T-helper 2 cell treated with Interferon-gamma antibody and Interleukin-4, amounts not matched to agents 5 μg/mL and 100 μg/mL, for 36 hours (primary cell): ENCODE measurements at places on chromosomes 7 and 10.
A peak's percentile ranks its signal among the peaks of the same experiment; 100 is the strongest.

DNA sequence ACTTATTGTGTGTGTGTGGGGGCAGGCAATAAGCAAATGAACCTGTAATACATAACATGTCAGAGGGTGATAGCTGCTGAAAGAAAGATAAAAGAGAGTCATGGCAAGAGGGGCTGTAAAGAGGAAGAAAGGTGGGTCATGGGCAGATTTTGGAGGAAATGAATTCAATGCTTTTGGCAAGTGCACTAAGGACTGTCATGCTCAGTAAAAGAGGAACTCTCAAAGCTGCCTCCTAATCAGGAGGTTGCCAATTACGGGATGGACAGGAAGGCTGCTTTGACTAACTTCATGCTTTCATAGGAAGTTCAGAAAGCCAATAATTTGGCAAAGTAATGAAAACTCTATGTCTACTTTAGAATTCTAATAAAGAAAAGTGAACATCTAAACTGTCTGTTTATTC is 401.2 kb downstream of the SH2D4B start:
- no peak overlapping the region for H3K4me3 ChIP-seq
- no peak for DNase-seq
- no peak overlapping the region for H3K27ac ChIP-seq
- no peaks in the 10 kb centered on the region for H3K36me3 ChIP-seq

DNA sequence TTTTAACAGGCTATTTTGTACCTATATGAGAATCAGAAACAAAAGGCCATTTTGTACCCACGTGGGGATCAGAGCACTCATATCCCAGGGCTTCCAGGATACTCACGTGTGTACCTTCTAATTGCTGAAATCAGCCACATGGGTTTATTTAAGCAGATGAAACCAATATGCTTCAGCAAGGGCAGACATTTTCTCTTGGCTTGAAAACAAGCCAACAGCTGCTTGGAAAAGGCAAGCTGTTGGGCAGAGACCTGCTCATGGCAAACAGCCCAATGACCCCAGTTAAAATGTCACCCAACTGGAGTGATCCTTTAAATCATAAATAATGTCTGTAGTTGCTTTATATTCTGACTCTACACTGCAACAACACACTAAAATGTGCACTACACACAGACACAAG is 26.5 kb upstream of the TOMM7 start:
- peaks cover 7% of the 10 kb centered on the region for H3K27me3 ChIP-seq
- H3K4me3 ChIP-seq = no peak overlapping the region
- no peaks in the 10 kb centered on the region for H3K36me3 ChIP-seq
- peaks cover 3% of the 10 kb centered on the region for H3K4me1 ChIP-seq

DNA sequence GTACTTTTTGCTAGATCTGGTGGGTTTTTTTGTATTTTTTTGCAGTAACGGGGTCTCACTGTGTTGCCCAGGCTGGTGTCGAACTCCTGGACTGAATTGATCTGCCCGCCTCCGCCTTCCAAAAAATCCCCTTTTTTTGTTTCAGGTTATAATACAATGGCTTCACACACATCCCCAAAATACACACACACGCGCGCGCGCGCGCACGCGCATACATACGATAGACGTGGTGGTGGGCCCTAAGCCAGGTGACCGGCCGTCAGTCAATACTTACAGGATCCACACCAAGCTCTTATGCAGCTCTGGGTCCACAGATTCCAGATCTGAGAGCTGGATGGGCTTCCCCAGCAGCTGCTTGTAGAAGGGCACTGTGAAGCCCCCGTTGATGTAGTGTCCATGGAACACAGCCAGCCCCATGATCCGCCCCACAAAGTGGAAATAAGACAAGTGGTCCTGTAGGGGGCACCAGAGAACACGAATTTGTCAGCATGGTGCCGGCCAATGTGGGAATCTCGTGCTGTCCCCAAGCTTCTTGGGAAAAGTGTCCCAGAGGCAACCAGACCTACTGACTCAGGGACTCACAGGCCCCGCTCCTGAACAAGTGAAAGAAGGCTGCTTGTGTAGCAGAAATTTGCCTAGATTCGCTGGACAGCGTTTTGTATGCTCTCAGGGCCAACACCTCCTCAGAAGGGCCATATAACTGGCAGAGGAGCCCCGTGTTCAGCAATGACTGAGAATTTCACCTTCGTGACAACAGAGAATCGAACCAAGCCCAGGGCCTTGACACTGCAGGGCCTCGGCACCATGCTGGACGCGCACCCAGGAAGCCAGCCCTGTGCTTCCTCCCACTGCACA is 103.6 kb downstream of the SMURF1 start:
- H3K4me3 ChIP-seq = no peak overlapping the region
- peak; percentile 21 for DNase-seq
- H3K36me3 ChIP-seq = peaks cover 60% of the 10 kb centered on the region

DNA sequence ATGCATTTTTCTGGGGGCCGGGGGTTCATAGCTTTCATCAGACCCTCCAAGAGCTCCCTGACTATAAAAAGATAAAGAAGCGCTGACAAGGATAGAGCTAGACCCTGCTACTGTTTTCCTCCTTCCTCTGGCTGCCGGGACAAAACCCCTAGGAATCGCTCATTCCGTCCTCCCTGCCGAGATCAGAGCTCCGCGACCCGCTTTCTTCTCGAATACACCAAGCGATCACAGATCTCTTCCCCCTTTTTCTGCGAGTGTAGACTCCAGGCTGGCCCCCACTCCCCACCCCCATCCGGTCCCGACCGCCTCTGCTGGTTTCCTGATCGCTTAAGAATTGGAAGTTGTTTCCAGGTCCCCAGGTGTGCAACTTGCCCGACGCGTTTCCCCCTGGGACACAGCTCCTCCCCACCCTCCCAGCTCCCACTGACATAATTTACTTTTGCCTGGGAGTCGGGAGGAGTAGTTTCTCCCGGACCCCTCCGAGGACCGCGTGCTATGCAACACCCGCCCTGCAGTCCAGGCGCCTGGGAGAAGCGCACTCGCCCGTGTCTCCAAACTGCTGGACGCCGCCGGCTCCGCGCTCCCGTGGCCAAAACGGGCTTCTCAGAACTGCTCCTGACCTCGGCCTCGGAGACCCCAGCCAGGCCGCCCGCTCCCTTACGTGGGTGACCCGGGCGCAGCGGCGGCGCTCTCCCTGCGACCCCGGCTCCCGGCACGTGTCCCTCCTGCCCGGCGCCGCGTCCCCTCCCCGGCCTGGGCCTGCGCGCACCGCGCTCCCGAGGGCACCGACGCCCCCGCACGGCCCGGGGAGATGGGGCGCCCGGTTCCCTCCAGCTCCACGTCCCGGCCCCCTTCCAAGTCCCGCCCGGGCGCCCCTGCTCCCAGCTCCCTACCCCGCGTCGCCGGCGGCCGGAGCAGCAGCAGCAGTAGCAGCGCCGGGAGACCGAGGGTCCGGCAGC is 552 bp downstream of the IL15RA start:
- peaks cover 29% of the 10 kb centered on the region for H3K4me1 ChIP-seq
- H3K27ac ChIP-seq = peak overlapping the region; percentile 94
- H3K36me3 ChIP-seq = peaks cover 10% of the 10 kb centered on the region
- DNase-seq = peak; percentile 34
- peaks cover 11% of the 10 kb centered on the region for H3K27me3 ChIP-seq

DNA sequence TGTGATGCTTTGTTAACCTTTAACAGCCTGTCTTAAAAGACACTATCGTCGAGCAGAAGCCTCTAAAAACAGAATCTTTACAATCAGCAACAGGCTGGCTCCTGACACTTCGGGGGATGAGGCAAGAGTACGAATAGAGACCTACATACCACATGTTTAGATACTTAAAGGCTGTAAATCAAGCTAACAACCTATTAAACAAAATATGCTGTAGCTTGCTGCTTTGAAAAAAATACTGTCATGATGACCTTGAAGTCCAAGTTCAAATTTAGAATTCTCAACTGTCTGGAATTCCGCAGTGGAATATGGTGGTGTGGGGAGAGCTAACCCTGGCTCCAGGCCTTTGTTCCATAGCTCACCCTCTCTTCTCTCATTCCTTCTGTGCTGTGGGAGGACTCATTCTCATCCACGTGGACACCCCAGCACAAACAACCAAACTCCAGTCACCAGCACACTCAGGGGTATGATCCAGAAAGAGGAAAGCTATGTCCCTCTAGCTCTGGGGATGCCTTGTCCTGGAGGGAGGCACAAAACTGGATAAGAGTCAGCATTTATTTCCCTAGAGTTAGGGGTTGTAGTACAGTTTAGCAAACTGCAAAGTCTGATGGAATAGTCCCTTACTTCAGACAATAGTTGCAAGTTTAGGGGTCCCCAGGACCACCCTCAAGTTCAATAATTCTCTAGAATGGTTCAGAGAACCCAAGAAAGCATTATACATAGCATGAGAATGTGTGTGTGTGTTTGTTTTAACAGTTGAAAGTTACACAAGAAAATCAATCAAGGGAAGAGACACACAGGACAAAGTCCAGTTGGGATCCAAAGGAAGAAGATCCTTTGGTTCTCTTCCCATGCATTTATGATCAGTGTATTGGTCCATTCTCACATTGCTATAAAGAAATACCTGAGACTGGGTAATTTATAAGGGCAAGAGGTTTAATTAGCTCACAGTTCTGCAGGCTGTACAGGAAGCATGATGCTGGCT is 196.1 kb upstream of the SVIL start:
- DNase-seq = no peak
- H3K36me3 ChIP-seq = no peaks in the 10 kb centered on the region
- H3K4me3 ChIP-seq = no peak overlapping the region
- peaks cover 2% of the 10 kb centered on the region for H3K4me1 ChIP-seq
- H3K27me3 ChIP-seq = peaks cover 8% of the 10 kb centered on the region

GRCh38 chr10:109327266-109327665 is 596.0 kb downstream of the XPNPEP1 start:
- no peak overlapping the region for H3K4me3 ChIP-seq
- no peaks in the 10 kb centered on the region for H3K36me3 ChIP-seq
- H3K27ac ChIP-seq = no peak overlapping the region

- H3K4me3 ChIP-seq = no peak overlapping the region
- DNase-seq = no peak
- H3K36me3 ChIP-seq = peaks cover 27% of the 10 kb centered on the region
- H3K27ac ChIP-seq = peak overlapping the region; percentile 63
- peaks cover 8% of the 10 kb centered on the region for H3K4me1 ChIP-seq
- no peaks in the 10 kb centered on the region for H3K27me3 ChIP-seq
Observed at GRCh38 chr7:155722118-155722517, 77.7 kb downstream of the RBM33 start.

DNA sequence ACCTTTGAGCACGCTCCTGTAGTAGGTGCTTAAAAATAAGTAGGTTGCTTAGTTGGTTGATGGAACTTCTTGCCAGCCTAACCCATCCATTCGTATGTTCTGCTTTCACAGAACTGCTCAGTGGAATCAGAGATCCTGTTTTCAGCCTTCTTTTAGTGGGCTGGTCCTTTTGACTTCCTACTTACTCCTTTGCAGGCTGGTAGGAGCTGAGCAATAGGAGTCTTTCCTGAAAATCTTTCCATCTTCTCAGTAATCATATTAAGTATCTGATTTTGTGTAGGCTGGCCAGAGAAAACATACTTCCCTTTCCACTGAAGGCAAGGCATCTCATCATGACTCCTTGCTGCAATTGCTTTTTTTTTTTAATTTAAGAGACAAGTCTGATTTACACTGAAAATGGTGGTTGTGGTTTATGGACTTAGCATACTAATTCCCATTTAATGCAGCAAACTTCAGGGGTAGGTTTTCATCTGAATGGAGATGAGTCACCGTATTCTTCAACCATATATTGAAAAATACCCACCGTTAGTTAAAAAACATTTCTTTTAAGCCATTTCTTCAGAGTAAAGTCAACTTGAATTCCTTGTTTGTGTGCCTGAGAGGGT is 208.0 kb downstream of the ZNF365 start:
- H3K27ac ChIP-seq = no peak overlapping the region
- DNase-seq = no peak
- H3K4me3 ChIP-seq = no peak overlapping the region
- H3K4me1 ChIP-seq = no peaks in the 10 kb centered on the region

DNA sequence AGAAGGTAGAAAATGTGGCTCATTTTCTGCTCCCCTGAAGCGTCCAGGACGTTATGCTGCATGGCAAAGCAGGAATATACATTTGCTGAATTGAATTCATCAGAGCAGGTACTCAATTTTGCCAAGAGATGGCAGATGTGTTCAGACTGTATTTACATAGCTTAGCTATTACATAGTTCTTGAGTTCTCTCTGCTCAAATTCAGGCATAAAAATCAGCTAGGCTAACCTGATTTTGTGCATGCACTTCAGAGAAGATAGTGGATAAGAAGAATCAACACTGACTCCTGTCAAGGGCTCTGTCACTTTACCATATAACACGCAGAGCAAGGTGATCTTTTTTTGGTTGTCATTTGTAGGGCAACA is 209.2 kb upstream of the FAM3C start:
- DNase-seq = no peak
- no peak overlapping the region for H3K27ac ChIP-seq
- H3K4me3 ChIP-seq = no peak overlapping the region
- no peaks in the 10 kb centered on the region for H3K4me1 ChIP-seq
- no peaks in the 10 kb centered on the region for H3K36me3 ChIP-seq

- peaks cover 5% of the 10 kb centered on the region for H3K4me1 ChIP-seq
- no peak for DNase-seq
- no peaks in the 10 kb centered on the region for H3K27me3 ChIP-seq
- no peak overlapping the region for H3K4me3 ChIP-seq
- H3K36me3 ChIP-seq = no peaks in the 10 kb centered on the region
Observed at GRCh38 chr10:68871105-68871711, 29.9 kb upstream of the DDX50 start.

GRCh38 chr7:127844707-127845331 is 186.4 kb downstream of the LRRC4 start:
- no peak overlapping the region for H3K4me3 ChIP-seq
- peaks cover 38% of the 10 kb centered on the region for H3K36me3 ChIP-seq
- no peaks in the 10 kb centered on the region for H3K27me3 ChIP-seq
- DNase-seq = no peak
- H3K4me1 ChIP-seq = peaks cover 22% of the 10 kb centered on the region
- no peak overlapping the region for H3K27ac ChIP-seq

- H3K4me1 ChIP-seq = no peaks in the 10 kb centered on the region
- no peak overlapping the region for H3K27ac ChIP-seq
- H3K27me3 ChIP-seq = peaks cover 9% of the 10 kb centered on the region
- H3K4me3 ChIP-seq = no peak overlapping the region
Observed at GRCh38 chr10:48511066-48511874, 93.6 kb downstream of the ARHGAP22 start.

DNA sequence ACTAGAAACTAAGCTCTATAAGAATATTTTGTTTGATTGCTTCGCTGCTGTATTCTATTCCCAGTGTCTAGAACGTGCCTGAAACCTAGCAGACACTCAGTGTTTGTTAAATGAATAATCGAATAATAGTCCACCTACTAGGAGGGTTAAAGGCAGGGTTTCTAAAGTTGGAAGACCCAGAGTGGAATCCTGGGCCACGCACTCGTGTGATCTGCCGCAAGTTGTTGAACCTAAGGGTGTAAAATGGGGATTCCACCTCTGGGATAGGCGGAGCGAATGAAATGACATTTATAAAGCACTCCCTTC is 702 bp upstream of the AGFG2 start:
- no peak for DNase-seq
- H3K4me3 ChIP-seq = peak overlapping the region; percentile 97
- H3K27ac ChIP-seq = peak overlapping the region; percentile 87
- H3K27me3 ChIP-seq = no peaks in the 10 kb centered on the region
- peaks cover 7% of the 10 kb centered on the region for H3K36me3 ChIP-seq

DNA sequence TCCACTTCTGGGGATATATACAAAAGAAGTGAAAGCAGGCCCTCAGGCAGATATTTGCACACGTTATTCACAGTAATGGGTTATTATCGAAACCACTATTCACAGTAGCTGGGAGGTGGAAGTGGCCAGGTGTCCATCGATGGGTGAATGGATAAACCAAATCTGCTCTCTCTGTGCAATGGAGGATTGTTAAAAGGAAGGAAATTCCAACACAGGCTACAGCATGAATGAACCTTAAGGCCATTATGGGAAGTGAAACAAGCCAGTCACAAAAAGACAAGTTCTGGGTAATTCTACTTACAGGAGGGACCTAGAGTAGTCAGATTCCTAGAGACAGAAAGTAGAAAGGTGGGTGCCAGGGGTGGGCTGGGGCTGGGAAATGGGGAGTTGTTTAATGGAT is 48.5 kb upstream of the BHLHA15 start:
- no peaks in the 10 kb centered on the region for H3K4me1 ChIP-seq
- peaks cover 4% of the 10 kb centered on the region for H3K36me3 ChIP-seq
- no peak overlapping the region for H3K27ac ChIP-seq
- no peak for DNase-seq
- H3K27me3 ChIP-seq = no peaks in the 10 kb centered on the region
